AG04449 (cell line): ENCODE measurements at places on chromosomes 3 and 15.
A peak's percentile ranks its signal among the peaks of the same experiment; 100 is the strongest.

DNA sequence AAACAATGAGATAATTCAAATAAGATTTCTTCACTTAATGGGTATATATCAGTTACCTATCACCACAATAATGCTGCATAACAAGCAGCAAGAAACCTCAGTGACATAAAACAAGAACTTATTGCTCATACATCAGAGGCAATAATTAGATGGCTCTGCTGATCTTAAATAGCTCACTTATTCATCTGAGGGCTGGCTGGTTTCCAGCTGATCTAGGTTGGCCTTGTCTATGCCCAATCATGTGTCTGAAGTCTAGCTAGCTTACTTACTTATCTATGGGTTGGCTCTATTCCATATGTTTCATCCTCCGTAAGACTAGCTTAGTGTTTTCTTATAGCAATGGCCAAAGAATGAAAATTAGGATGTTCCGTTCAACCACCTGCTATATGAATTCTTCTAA, 109.4 kb upstream of the AGTR1 start:
- DNase-seq = no peak

- no peak for DNase-seq
Observed at GRCh38 chr3:158430448-158430847, 140.5 kb upstream of the MLF1 start.

- DNase-seq = peak; percentile 94
Observed at GRCh38 chr3:64187065-64187959, 38.0 kb downstream of the PRICKLE2 start.

- DNase-seq = no peak
Observed at GRCh38 chr15:80990955-80991354, 1.3 kb upstream of the MESD start.

DNA sequence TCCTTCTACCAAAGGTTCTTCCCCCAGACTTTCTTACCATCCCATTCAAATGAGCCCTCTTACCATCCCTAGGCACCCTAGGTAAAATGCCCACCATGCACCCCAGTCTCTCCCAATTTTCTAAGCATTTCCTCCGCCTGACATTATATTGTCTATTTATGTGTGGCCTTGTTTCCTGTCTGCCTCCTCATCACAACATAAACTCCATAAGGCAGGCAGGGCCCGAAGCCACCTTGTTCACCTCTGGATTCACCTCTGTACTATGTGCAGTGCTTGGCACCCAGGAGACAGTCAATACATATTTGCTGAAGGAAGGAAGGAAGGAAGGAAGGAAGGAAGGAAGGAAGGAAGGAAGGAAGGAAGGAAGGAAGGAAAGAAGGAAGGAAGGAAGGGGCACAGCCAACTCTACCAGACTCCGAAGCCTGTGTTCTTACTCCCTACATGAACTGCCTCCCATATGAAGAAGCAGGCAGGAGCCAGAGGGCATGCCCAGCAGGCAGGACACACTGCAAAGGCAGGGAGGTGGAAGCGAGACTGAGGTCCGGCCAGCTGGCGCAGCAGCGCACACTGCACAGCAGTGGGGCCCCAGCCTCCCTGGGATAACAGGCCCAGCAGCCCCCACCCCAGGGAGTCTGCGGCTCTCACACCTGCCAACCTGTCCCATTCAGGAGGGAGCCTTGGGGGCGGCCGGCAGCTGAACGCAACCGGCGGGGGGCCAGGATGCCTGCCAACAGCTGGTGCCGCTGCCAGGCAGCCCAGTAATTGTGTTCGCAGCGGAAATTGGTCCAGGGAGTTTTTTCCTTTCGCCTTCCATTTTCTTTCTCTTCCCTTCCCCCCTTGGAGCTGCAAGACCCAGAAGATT, 106.0 kb upstream of the LINGO1 start:
- DNase-seq = no peak

DNA sequence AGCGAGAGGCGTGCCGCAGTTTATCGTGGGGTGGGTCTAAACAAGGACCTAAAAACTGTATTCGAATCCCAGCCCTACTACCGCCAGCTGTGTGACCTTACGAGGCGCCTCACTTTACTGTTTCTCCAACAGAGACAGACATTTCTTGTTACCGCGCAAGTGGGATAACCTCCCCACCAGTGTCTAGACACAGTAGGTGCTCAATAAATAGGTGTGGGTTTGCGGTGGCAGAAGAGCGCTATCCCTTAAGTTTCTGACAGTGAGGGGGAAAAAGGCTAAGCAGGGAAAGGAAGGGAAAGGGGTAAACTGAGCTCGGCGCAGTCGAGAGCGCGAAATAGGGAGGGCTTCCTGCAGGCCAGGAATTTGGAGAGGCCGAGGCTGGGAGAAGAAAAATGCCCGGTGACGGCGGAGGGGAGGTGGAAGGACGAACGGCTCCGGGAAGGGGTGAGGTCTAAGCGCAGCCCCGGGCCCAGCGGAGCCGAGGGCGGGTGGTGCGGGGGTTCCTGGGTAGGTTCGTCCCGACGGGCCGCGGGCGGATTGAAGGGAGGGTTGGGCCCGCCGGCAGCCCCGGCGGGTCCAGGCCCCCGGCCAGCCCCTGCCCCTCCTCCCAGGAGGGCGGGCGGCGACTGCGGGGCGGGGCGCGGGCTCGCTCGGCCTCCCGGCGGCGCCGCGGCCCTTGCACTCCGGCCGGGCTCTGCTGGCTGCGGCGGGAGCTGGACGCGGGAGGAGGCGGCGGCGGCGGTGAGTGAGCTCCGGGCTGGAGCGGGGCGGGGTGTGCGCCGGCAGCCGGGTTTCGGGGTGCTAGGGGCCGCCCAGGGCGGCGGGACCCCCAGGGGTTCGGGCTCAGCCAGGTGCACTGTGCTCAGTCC, at the start of gene CGNL1:
Gene CGNL1, plus strand, starts transcription at position 679 of the 869 bp plus-strand sequence. CDS start 61,495 bp downstream, outside the sequence.
- DNase-seq = no peak

- no peak for DNase-seq
Observed at GRCh38 chr15:89783861-89784685, 7.9 kb downstream of the MESP2 start.

DNA sequence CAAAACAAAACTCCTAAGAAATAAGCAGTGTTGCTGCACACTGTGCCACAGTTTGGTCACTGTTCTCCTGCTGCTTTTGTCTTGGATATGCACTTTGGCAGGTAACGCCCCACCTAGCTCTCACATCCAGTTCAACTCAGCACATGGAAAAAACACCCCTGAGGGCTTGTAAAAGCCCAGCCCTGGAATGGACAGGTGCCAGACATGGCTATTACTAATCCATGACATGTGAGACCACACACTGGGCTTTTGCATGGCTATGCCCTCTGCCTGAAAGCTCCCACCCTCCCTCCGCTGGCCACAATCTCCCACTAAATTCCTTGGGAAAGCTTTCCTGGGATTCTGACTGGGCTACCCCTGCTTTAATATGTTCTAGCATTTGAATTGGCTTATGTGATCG, 24.7 kb upstream of the ZBED2 start:
- DNase-seq = no peak

- DNase-seq = no peak
Observed at GRCh38 chr3:161413855-161414210, 42.5 kb upstream of the SPTSSB start.
